ENCODE measurements at places on chromosomes 4 and X.

DNA sequence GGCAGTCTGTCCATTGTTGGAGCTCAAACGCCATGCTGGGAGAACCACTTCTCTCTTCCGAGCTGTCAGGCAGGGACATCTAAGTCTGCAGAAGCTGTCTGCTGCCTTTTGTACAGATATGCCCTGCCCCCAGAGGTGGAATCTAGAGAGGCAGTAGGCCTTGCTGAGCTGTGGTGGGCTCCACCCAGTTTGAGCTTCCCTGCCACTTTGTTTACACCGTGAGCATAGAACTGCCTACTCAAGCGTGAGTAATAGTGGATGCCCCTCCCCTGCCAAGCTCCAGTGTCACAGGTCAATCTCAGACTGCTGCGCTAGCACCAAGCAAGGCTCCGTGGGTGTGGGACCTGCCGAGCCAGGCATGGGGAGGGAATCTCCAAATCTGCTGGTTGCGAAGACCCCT, 145.7 kb downstream of the VSIG4 start:
- no peak for DNase-seq

DNA sequence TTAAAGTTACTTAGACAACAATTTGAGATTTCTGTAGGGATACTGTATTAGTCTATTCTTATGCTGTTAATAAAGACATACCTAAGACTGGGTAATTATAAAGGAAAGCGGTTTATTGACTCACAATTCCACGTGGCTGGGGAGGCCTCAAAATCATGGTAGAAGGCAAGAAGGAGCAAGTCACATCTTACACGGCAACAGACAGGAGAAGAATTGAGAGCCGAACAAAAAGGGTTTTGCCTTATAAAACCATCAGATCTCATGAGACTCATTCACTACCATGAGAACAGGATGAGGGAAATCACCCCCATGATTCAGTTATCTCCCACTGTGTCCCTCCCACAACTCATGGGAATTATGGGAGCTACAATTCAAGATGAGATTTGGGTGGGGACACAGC, 11.0 kb downstream of the PTTG2 start:
- no peak for DNase-seq

DNA sequence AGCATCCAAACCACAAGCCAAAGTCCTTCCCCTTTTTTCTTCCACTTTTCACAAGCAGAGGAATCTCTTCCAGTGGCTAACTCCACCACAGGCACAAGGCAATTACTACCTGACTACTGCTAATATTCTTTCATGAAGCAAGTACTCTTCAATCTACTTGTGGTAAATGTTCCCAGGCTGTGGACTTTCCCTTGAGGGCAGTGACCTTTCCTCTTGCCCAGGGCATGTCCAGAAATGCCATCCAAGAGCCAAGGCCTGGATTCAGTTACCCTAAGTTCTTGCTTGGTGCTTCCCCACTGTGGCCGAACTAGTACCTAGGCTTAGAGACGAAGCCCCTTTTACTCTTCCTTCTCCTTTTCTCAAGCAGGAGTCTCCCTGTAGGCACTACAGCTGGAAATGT, 400.7 kb downstream of the DCAF12L2 start:
- DNase-seq, result no peak

GRCh38 chrX:3518870-3519269, 172.4 kb upstream of the MXRA5 start:
- DNase-seq, result no peak

DNA sequence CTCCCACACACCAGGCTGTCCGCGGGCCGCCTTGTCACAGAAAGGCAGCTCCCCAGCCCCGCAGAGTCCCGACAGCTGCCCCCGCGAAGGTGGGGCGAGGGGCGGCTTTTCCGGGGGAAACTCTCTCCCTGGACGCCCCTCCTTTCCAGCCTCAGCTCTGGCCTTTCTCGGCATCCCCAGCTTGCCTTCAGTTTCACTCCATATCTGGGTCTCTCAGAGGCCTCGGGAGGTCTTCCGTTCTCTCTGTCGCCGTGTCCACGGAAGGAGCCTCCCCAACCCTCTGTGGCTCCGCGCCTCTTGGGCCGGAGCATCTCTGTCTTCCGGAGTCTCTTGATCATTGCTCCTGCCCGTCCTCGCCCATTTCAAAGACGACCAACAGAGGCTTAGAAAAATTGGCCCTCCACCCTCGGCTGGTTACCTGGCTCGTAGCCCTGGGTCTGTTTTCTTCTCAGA, 6.1 kb upstream of the MSX1 start:
- no peak for DNase-seq

DNA sequence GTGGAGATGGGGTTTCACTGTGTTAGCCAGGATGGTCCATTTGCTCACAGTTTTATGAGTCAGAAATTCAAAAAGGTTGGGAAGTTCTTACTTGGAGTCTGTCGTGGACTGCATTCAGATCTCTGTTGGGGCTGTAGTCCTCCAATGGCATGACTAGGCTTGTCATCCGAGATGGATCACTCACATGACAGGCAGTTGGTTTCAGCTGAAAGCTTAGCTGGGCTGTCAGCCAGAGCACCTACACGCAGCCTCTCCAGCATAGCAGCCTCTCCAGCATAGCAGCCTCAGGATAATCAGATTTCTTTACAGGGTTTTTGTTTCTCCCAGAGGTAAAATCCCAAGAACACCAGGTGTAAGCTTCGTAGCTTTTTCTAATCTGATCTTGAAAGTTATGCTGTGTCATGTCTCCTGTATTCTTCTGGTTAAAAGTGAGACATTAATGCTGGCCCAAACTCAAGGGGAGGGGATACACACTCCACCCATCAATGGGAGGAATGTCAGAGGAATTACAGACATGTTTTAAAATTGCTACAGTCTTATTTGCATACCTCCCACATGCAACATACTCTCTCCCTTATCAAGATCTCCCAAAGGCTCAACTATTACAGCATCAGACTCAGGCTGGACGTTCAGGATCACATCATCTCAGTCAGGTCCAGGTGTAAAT, 31.6 kb upstream of the SOD3 start:
- peak; percentile 68 for DNase-seq

DNA sequence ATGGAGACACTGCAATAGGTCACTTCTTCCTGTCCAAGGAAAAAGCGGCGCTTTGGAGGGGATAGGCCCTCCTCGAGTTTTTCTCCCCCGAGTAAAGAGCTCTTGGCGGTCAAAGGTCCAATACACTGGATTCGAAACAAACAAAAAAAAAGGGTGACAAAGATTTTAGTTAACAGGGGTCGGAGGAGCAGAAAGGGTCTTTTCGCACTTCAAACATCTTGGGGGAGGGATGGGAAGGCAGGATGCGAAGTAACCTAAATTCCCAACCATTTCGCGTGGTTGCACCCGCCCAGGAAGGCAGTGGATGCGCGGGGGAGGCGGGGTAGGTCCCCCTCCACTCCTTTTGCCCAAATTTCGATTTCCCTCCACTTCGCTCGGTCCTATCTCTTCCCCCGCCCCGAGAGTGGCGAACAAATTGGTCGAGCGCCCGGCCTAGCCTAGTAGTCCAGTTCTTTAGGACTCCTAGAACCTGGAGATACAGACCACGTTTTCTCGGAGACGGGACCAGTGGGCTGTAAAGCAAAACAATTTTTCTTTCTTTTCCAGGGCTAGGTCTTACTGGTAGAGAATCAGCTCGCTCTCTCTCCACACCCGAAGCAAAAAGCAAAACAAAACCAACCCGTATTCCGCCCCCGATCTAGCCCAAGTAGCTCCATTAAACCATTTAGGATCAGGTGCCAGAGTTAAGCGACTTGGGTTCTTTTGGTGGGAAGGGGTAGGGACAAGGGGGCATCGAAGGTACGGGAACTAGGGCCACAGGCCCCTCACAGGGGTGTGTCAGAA, 2.0 kb upstream of the STAG2 start:
- DNase-seq, result peak; percentile 24

DNA sequence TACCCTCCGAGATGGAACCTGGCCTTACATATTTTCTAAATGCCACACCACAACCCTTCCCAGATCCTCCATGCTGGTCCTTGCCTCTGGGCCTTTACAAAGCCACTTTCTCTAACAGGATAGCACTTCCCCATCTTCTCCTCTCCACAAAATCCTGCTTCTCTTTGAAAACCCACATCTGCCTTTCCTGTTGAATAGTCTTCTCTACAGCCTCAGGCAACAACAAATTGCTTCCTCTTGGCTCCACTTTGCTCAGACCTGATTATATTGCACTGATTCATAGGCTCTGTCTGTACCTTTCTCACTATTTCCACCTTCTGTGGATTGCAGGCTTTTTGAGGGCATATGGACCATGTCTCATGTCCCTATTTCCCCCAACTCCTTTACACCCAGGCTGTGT, 203.7 kb upstream of the MBNL3 start:
- no peak for DNase-seq

DNA sequence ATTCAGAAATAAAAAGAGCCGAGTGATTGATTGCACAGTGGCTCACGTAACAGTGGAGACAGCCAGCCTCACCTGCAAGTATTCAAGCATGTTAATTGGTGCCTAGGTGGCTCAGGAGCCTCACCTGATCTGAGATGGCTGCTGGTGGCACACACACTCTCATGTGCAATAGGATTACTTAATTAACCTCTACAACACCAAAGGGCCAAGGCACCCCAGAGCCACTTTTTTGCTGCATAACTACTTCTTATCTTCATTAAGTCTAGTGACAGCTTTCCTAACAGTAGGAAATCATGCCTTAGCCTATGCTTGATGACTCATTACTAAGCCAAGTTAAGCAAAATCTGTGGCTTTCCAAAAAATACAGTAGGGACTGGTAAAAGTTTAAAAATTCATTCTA, 117.3 kb upstream of the NOCT start:
- DNase-seq, result no peak

- no peak for DNase-seq
Measured at GRCh38 chrX:154032653-154033052, 13.0 kb upstream of the IRAK1 start.

GRCh38 chrX:135421537-135421931, 210 bp upstream of the SMIM10L2A start:
- peak; percentile 74 for DNase-seq

DNA sequence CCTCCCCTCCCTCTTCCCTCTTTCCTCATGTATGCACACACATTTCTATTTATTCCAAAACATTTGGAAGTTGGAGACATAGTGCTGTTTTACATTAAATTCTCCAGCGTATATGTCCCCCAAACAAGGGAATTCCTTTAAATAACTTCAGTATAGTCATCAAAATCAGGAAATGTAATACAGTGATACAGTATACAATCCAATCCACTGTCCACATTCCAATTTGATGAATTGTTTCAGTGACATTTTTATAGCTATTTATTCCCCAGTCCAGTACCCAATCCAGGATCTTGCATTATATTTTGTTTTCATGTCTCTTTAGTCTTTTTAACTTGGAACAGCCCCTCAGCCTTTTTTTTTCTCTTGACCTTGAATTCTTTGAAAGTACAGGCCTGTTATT, 233.0 kb downstream of the DKK2 start:
- DNase-seq, result no peak

- DNase-seq, result no peak
Measured at GRCh38 chr4:123776267-123776666, 379.7 kb downstream of the SPRY1 start.

Measured in prostate gland (tissue), 2 donors.